ENCODE measurements at places on chromosomes 5 and 9.

- DNase-seq = no peak
Measured at GRCh38 chr9:132049323-132049882, 30.3 kb downstream of the MED27 start.

DNA sequence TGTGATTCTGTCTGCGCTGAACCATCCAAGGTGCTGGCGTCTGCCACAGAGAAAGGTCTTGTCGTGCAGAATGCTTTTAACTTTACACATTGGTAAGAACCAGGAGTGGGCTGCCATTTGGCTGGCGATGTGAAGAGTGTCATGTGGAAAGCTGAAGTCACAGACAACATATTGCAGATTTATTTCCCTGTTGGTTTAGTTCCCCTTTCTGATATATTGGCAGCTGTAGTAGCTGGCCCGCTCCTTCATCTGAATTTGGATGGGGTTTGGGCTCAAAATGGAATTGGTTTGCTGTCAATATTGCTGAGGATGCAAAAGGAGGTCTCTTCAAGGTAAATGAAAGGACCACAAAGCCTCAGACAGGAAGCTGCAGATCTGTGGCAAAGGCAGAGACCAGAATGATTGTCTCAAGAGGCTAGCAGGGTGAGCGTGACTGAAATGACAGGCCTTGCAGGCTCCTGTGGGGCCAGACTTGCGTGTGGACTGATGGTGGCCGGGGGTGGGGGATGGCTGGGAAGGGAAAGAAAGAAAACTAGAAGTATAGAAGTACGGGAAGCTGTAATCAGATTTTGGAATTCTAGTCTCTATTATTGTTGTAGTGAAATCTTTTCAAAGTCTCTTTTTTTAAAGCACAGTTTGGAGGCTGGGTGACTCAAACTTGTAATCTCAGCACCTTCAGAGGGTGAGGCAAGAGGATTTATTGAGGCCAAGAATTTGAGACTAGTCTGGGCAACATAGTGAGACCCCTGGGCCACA, 25.1 kb upstream of the CD180 start:
- DNase-seq = peak; percentile 26

DNA sequence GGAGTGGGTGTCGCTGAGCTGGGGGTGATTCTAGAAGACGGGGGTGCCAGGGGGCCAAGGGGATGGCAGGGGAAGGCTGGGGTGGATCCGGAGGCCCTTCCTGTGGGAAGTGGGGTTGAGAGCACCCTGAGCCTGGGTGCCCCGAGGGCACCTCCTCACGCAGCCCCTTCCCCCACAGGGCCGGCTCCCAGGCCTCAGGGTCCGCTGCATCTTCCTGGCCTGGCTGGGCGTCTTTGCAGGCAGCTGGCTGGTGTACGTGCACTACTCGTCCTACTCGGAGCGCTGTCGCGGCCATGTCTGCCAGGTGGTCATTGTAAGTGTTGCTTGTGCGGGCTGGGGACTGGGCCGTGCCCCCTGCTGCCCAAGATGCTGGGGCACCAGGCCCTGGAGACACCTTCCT, 5.0 kb downstream of the DIPK1B start:
- DNase-seq = no peak

DNA sequence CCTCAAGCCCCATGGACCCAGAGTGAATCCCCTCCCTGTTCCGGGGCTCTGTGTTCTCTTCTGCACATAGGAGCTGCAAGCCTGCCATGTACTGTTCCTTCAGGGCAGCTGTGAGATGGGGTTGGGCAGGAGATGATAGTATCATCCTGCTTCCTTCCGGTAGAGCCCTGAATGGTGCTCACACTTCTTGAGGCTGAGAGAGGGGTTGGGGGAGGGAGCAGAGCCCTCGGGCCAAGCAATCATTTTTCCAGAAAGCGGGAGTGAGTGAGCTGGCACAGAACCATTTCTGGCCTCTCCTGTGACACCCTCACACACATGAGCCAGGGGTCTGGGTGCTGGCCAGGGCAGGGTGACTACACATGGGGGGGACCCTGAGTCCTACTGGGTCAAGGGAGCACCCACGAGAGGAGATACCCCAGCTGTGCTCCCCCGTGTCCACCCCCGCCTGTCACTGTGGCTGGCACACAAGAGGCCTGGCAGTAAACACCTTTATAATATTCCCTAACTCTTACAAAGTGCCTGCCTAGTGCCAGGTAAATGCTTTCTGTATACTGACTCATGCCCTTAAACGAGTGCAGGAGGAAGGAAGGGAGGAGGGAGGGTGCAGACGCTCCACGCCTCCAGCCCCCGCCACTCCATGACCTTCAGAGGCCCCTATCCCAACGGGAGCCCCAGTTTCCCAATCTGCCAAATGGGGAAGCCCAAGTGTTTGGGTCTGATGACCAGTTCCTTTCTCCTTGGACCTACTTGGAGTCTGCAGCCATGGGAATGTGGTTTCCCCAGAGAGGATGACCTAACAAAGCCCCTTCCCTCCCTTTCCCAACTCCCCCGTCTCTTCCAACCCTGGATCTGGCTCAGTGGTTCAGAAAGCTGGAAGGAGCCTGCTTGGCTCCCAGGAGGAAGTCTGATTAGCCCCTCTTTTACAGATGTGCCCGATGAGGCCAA, 15.5 kb downstream of the AKNA start:
- DNase-seq = no peak

GRCh38 chr9:76619640-76620039, 144.6 kb upstream of the PCA3 start:
- DNase-seq = no peak

DNA sequence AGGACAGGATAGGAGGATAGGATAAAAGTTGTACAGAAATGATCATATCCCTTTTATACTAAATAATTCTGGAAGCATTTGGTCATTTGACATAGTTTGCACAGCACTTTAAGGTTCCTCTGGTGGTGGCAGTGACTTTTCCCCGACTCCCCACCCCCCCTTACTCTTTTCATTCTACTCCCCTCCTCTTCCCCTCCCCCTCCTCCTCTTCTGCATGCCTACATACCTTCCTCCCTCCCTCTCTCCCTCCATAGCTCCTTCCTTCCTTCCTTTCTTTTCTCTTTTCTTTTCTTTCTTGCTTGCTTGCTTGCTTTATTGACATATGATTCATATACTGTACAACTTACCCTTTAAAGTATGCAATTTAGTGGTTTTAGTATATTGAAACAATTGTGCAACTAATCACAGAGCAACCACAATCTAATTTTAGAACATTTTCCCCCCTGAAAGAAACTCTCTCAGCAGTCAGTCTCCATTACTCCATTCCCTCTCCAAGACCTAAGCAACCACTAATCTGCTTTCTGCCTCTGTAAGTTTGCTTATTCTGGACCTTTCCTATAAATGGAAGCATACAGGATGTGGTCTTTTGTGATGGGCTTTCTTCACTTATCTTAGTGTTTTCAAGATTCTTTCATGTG, 159.0 kb downstream of the HACD4 start:
- no peak for DNase-seq

GRCh38 chr5:126139086-126139485, 284.1 kb upstream of the GRAMD2B start:
- no peak for DNase-seq

Data from GM12892 (cell line).